CD8-positive, alpha-beta memory T cell (primary cell): ENCODE measurements at places on chromosomes 2 and 18. TPM values are rescaled to one million over a fixed set of nuclear protein-coding genes. Genes with fewer than 3 reads are reported as not detected.

- H3K4me1 ChIP-seq: no peaks in the 10 kb centered on the region
- H3K27ac ChIP-seq: no peak overlapping the region
- no peak overlapping the region for H3K4me3 ChIP-seq
- no peaks in the 10 kb centered on the region for H3K27me3 ChIP-seq
These were observed 21.5 kb upstream of the C2orf66 start for GRCh38 chr2:196830701-196831100.

- no peak overlapping the region for H3K4me3 ChIP-seq
- no peak for DNase-seq
- H3K4me1 ChIP-seq: no peaks in the 10 kb centered on the region
- H3K27me3 ChIP-seq: no peaks in the 10 kb centered on the region
These were observed 50.0 kb downstream of the SFXN5 start for GRCh38 chr2:73021371-73022010.

DNA sequence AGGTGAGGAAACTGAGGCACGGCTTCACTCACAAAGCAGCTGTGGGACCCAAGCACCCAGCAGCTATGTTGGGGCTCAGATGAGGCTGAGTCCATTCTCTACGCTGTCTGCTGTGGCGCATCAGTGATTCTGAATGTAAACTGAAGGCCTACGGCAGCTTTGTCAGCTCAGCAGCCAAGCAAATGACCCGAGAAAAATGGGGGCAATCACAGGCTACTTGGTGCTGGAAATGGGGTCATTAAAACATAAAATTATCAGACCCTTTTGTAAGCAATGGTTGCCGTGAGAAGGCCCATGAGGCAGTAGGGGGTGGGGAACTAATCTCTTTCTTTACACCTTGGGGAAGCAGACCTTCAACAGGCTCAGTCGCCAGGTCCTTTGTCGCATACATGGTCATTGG, 84.0 kb upstream of the ZCCHC2 start:
- no peak overlapping the region for H3K4me3 ChIP-seq
- no peaks in the 10 kb centered on the region for H3K27me3 ChIP-seq
- DNase-seq: no peak
- H3K27ac ChIP-seq: no peak overlapping the region
- H3K4me1 ChIP-seq: no peaks in the 10 kb centered on the region

GRCh38 chr2:160630801-160631590, 137.4 kb upstream of the RBMS1 start:
- DNase-seq: no peak
- H3K4me3 ChIP-seq: no peak overlapping the region
- no peaks in the 10 kb centered on the region for H3K27me3 ChIP-seq

- H3K36me3 ChIP-seq: no peaks in the 10 kb centered on the region
- DNase-seq: no peak
- no peak overlapping the region for H3K4me3 ChIP-seq
- H3K4me1 ChIP-seq: no peaks in the 10 kb centered on the region
- no peaks in the 10 kb centered on the region for H3K27me3 ChIP-seq
These were observed 1156.6 kb downstream of the RPIA start for GRCh38 chr2:89848114-89848513.

- no peaks in the 10 kb centered on the region for H3K27me3 ChIP-seq
- H3K4me3 ChIP-seq: peak overlapping the region; percentile 45
- no peak overlapping the region for H3K27ac ChIP-seq
- H3K4me1 ChIP-seq: peaks cover 4% of the 10 kb centered on the region
- DNase-seq: no peak
These were observed 768 bp downstream of the DSC1 start for GRCh38 chr18:31161757-31162418.

- H3K36me3 ChIP-seq: no peaks in the 10 kb centered on the region
- no peak overlapping the region for H3K4me3 ChIP-seq
- H3K27me3 ChIP-seq: no peaks in the 10 kb centered on the region
- H3K4me1 ChIP-seq: no peaks in the 10 kb centered on the region
- H3K27ac ChIP-seq: no peak overlapping the region
These were observed 39.5 kb downstream of the RRM2 start for GRCh38 chr2:10161961-10162441.

DNA sequence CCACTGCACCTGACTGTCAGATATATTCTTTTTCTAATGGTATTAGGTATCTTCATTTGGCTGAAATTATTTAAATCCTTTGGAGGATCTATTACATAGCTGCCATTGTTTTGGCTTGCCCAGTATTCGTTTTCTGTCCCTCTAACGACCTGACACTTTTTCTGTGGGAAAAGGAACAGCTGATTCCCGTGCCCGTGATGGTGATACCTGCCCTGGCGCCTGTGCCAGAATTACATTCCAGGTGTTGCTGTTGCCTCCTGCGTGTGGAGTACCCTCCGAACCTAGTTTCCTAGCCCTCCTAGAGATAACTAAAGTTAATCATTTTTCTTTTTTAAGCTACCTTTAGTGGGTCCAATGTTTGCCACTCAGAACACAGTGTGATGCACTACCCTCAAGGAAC, 14.0 kb downstream of the HOXD1 start:
- peaks cover 4% of the 10 kb centered on the region for H3K27me3 ChIP-seq
- no peaks in the 10 kb centered on the region for H3K36me3 ChIP-seq
- H3K27ac ChIP-seq: no peak overlapping the region
- no peak overlapping the region for H3K4me3 ChIP-seq
- no peaks in the 10 kb centered on the region for H3K4me1 ChIP-seq
- no peak for DNase-seq

GRCh38 chr2:46298272-46298521, 990 bp downstream of the EPAS1 start:
- H3K27me3 ChIP-seq: peaks cover 27% of the 10 kb centered on the region
- H3K4me1 ChIP-seq: peaks cover 29% of the 10 kb centered on the region
- H3K36me3 ChIP-seq: no peaks in the 10 kb centered on the region
- H3K4me3 ChIP-seq: peak overlapping the region; percentile 78
- H3K27ac ChIP-seq: peak overlapping the region; percentile 25

GRCh38 chr2:223026357-223027110, 25.5 kb upstream of the KCNE4 start:
- no peak overlapping the region for H3K27ac ChIP-seq
- DNase-seq: no peak
- H3K4me3 ChIP-seq: no peak overlapping the region
- no peaks in the 10 kb centered on the region for H3K4me1 ChIP-seq
- no peaks in the 10 kb centered on the region for H3K36me3 ChIP-seq

- H3K27me3 ChIP-seq: no peaks in the 10 kb centered on the region
- H3K4me1 ChIP-seq: peaks cover 32% of the 10 kb centered on the region
- no peaks in the 10 kb centered on the region for H3K36me3 ChIP-seq
- H3K27ac ChIP-seq: no peak overlapping the region
- DNase-seq: no peak
These were observed 4.1 kb upstream of the RMP24 start for GRCh38 chr18:35968278-35968880.

DNA sequence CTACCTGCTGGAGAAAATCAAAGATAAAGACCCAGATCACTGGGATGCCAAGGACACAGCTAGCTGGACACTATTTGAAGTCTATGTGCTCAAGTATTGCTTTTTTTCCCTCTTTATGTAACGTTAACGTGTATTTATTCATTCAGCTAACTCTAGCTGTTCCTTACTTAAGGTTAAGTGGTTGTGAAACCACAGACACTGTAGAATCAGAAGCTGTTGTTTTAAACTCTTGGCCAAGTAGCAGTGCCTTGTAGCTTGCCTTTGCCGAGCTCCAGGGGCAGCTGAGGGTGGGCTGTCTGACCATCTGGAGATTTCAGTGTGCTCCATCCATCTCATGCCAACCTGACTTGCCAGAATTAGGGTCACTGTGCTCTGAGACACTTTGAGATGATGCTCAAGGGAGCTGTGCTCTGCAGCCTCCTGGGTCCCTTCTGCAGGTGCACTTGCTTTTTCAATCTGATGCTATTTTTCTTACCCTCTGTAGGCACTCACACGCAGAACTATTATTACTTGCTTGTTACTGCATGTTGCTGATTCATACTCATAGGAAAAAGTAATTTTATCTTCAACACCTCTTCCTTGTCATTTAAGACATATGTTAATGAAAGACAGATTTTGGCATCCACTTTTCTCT, 116.2 kb downstream of the METTL8 start:
- H3K36me3 ChIP-seq: no peaks in the 10 kb centered on the region
- H3K4me3 ChIP-seq: no peak overlapping the region
- no peak for DNase-seq
- peaks cover 15% of the 10 kb centered on the region for H3K4me1 ChIP-seq
- no peaks in the 10 kb centered on the region for H3K27me3 ChIP-seq
- H3K27ac ChIP-seq: no peak overlapping the region

DNA sequence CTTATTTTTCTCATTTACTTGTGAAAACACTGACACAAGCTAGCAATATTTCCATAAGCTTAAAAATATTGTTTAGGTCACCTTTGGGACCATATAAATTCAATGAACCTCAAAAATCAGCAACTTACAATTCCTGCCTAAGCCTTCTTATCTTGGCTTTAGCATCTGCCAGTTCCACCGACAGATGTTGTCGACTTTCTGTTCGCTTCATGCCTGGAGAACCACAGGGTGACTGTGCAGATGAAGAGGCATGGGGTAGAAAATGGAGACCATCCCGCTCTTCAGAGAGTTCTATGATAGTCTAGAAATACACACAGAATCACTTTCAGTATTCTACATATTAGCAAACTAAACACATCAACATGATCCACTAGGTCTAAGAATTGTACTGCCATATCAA, 64.2 kb downstream of the CCDC88A start:
- no peaks in the 10 kb centered on the region for H3K27me3 ChIP-seq
- DNase-seq: no peak
- no peak overlapping the region for H3K27ac ChIP-seq
- no peaks in the 10 kb centered on the region for H3K36me3 ChIP-seq
- H3K4me1 ChIP-seq: no peaks in the 10 kb centered on the region

DNA sequence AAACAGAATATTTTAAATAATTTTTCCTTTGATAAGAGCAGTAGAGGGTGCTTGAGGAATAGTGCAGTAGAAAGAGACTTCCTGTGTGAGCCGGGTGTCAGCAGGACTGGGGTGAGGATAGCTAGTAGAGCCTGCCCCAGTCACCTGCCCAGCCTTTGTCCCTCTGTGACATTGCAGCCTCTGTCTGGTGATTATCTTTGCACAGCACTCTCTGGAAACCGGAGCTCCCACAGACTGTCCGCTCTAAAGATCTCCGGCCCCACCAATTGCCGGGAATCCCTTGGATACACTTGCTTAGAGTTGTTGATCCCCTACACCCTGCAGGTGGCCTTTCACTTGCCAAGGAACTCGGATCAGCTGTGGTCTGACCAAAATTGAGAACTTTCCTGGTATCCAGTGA, 1081.3 kb upstream of the TMEFF2 start:
- H3K4me1 ChIP-seq: no peaks in the 10 kb centered on the region
- no peak overlapping the region for H3K27ac ChIP-seq
- H3K27me3 ChIP-seq: no peaks in the 10 kb centered on the region
- H3K4me3 ChIP-seq: no peak overlapping the region
- DNase-seq: no peak

- H3K27me3 ChIP-seq: no peaks in the 10 kb centered on the region
- peaks cover 61% of the 10 kb centered on the region for H3K4me1 ChIP-seq
- H3K4me3 ChIP-seq: peak overlapping the region; percentile 65
- H3K36me3 ChIP-seq: no peaks in the 10 kb centered on the region
- peak overlapping the region; percentile 55 for H3K27ac ChIP-seq
These were observed 598 bp upstream of the CEP68 start for GRCh38 chr2:65055422-65056214.

- DNase-seq: no peak
- H3K36me3 ChIP-seq: no peaks in the 10 kb centered on the region
- no peaks in the 10 kb centered on the region for H3K4me1 ChIP-seq
- no peak overlapping the region for H3K27ac ChIP-seq
- H3K27me3 ChIP-seq: no peaks in the 10 kb centered on the region
- H3K4me3 ChIP-seq: no peak overlapping the region
These were observed 170.0 kb downstream of the TXNL1 start for GRCh38 chr18:56468396-56468795.

GRCh38 chr2:190980630-190981209, 33.3 kb downstream of the STAT1 start:
- peaks cover 20% of the 10 kb centered on the region for H3K4me1 ChIP-seq
- DNase-seq: no peak
- no peak overlapping the region for H3K4me3 ChIP-seq
- H3K36me3 ChIP-seq: peaks cover 98% of the 10 kb centered on the region
- H3K27me3 ChIP-seq: no peaks in the 10 kb centered on the region
- no peak overlapping the region for H3K27ac ChIP-seq

GRCh38 chr2:32833709-32834108, 113.0 kb upstream of the LTBP1 start:
- H3K36me3 ChIP-seq: no peaks in the 10 kb centered on the region
- H3K4me1 ChIP-seq: no peaks in the 10 kb centered on the region
- no peak overlapping the region for H3K4me3 ChIP-seq
- H3K27me3 ChIP-seq: no peaks in the 10 kb centered on the region

DNA sequence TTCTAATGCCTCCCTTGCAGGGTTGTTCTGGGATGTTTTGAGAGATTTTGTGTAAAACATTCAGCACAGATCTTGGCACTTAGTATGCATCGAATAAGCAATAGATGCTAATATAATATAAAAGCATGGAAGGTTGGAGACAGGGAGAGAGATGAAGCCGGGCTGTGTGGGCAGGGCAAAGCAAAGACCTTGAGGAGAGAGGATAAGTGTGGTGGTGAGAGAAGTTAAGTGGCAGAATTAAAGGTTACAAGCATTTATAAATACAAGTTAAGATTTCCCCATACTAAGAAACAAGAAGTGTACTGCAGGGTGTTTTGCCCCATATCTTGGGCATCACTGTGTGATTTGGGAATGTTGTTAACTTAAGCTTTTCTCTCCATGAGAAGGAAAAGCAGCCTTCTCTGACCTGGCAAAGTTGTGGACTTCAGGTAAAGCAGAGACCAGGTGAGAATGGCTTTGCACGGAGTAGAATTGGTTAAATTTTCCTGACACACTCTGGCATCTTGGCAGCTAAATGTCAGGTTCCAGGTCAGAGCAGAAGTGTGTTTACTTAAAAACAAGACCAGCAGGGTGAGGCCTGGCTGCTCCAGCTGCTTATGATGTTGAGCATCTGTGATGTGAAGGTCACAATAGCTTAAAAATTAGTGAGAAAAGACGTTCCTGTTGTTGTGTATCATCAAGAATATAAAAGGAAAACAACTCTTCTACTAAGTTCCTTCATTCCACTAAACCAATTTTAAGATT, 288.5 kb upstream of the HNMT start:
- no peaks in the 10 kb centered on the region for H3K4me1 ChIP-seq
- DNase-seq: no peak
- H3K27ac ChIP-seq: no peak overlapping the region
- no peaks in the 10 kb centered on the region for H3K27me3 ChIP-seq
- no peaks in the 10 kb centered on the region for H3K36me3 ChIP-seq
- no peak overlapping the region for H3K4me3 ChIP-seq

- no peak for DNase-seq
- H3K36me3 ChIP-seq: no peaks in the 10 kb centered on the region
- no peaks in the 10 kb centered on the region for H3K27me3 ChIP-seq
- H3K4me3 ChIP-seq: no peak overlapping the region
- peaks cover 32% of the 10 kb centered on the region for H3K4me1 ChIP-seq
These were observed 13.7 kb downstream of the SOS1 start for GRCh38 chr2:39107156-39107555.

GRCh38 chr18:74682141-74682990, 84.7 kb downstream of the ZNF407 start:
- H3K27me3 ChIP-seq: no peaks in the 10 kb centered on the region
- H3K4me1 ChIP-seq: no peaks in the 10 kb centered on the region
- H3K4me3 ChIP-seq: no peak overlapping the region
- no peak overlapping the region for H3K27ac ChIP-seq
- H3K36me3 ChIP-seq: no peaks in the 10 kb centered on the region

TIA1 gene
- 98.7 TPM for total RNA-seq

ARL5A gene
- total RNA-seq: 67.6 TPM

HRH4 gene
- not detected for total RNA-seq

ZEB2 gene
- 35.8 TPM for total RNA-seq

CFAP210 gene
- 0.57 TPM for total RNA-seq
